Calu3 (cell line): ENCODE measurements at places on chromosomes 1 and 21.

- DNase-seq, result no peak
Observed at GRCh38 chr1:203153051-203153988, 22.3 kb downstream of the MYBPH start.

GRCh38 chr1:53483170-53483569 lies 24.0 kb downstream of the DMRTB1 start:
- no peak for DNase-seq

GRCh38 chr21:44710756-44711326 lies 531 bp downstream of the TSPEAR start:
- no peak for DNase-seq

DNA sequence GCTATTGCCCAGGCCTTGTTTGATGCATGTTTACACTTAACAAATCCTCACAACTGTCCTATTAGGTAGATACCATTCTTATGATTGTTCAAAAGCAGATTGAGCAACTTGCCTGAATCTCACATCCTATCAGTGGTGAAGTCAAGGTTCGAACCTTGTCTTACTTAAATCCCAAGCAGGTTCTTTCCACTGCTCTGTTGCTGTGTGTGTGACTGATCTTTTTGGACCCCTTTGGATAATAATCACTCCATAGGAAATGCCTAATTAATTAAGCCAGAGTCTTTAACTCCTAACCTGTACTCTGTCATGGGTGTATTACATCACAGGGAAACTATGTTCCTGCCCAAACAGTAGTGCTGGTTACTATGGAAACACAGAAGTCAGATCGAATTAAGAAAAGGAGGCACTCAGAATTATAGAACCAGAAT lies 84.2 kb downstream of the SPATA46 start:
- DNase-seq, result no peak

DNA sequence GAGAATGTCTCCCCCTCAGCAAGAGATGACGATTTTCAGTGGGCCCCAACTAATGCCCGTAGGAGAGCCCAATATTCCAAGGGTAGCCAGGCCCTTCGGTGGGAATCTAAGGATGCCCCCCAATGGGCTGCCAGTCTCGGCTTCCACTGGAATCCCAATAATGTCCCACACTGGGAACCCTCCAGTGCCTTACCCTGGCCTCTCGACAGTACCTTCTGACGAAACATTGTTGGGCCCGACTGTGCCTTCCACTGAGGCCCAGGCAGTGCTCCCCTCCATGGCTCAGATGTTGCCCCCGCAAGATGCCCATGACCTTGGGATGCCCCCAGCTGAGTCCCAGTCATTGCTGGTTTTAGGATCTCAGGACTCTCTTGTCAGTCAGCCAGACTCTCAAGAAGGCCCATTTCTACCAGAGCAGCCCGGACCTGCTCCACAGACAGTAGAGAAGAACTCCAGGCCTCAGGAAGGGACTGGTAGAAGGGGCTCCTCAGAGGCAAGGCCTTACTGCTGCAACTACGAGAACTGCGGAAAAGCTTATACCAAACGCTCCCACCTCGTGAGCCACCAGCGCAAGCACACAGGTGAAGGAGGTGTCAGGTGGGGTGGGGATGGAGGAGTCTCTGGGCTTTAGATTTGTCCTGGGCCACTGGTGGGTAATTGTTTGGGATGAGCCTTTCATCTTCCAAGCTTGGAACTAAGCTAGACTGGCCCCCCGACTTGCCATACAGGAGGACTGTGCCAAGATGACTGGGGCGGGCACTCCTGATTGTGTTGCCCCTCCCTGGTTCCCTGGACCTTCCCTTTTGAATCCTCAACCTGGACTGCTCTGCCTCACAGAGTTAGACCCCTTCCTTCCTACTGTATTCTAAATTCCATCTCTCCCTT lies 11.2 kb downstream of the KLF17 start:
- no peak for DNase-seq

- DNase-seq, result no peak
Observed at GRCh38 chr1:219529116-219529515, 83.8 kb downstream of the ZC3H11B start.

DNA sequence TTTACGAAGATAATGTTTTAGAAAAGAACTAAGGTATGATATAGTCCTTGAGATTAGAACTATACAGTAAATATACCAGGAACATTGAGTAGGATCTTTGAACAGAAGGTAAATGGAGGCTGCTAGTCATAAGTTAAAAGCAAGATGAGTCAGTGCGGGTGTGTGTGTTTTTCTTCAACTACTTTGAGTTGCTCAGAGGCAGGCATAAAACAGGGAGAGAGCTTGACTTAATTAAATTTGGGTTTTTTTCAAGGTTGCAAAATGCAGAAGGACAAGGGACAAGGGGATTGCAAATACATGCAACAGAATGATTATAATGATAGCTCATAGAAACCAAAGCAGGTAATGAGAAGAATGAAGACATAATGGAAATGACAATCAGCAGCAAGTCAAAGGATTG lies 815.1 kb downstream of the NCAM2 start:
- DNase-seq, result no peak
